NCI-H1930 (cell line): ENCODE measurements at places on chromosomes 1 and 21.
A peak's percentile ranks its signal among the peaks of the same experiment; 100 is the strongest.

DNA sequence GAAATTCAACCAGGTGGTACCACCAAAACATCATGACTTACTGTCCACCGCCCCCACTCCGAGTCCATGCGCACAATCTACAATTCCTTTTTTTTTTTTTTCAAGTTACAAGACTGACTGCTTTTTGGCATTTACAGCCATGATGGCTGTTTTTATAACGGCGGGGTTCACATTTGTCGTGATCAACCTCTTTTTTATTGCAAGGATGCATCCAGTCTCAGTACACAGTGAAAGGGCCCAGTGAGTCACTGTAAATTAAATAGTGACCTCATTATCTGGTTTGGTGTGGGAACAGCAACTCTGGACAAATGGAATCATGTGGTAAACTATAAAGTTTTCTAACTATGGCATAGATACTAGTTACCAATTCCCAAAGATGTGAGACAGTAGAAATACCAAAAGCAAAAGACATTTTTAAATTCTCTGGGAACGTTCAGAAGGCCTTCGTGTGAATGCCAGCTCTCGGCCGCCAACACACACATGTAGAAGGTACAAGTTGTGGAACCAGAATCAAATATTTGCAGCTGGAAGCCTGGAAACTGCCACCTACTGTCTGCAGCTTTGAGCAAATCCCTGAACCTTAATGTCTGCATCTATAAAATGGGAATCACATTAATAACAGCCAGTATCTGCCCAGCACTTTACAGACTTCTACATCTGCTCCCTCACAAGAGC, 4.9 kb downstream of the GLIS1 start:
- DNase-seq, result no peak

DNA sequence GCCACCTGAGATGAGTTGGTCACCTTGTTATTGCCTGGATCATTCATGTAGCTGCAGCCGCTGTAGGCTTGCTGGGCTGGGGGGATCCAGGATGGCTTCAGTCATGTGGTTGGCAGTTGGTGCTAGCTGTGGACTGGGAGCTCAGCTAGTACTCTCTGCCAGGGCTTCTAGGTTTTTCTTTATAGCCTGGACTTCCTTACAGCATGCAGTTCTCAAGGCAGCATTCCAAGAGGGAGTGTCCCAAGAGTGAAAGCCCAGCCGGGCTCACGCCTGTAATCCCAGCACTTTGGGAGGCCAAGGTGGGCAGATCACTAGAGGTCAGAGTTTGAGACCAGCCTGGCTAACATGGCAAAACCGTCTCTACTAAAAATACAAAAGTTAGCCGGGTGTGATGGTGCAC, 23.7 kb upstream of the ACTL8 start:
- DNase-seq, result no peak

- no peak for DNase-seq
Observed at GRCh38 chr1:69733061-69733460, 165.3 kb downstream of the LRRC7 start.

DNA sequence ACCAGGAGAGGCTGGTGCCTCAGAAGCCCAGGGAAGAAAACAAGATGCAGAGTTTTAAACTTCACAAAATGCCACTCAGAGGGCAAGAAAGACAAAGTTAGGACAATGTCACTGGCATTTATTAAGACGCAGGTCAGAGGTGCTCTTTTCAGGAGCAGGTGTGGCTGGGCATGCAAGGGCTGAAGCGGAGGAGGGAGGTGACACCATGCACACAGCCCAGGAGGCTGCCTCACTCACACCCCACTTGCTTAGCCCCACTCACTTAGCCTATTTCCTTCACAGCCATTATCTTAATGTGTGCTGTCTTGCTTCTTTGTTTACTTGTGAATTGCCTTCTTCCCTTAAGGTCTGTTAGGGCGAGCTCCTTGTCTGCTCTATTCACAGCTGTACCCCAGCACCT, 17.2 kb downstream of the HIVEP3 start:
- no peak for DNase-seq

GRCh38 chr1:65769636-65770035, 23.1 kb upstream of the PDE4B start:
- no peak for DNase-seq

DNA sequence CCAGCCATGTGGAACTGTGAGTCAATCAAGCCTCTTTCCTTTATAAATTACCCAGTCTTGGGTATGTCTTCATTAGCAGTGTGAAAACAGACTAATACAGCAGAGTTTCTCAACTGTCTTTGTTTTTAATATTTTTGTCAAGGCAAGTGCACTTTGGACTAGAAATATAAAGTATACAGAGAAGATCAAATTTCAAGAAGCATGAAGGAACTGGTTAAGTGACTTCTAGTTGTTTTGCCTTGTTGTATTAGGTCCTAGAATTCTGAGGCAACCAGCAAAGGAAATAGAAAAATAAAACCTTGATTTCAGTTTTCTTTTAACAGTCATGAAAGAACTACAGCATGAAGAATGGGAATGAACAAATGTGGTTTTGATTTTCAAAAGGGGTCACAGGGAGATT, 131.1 kb upstream of the PTGFR start:
- no peak for DNase-seq

DNA sequence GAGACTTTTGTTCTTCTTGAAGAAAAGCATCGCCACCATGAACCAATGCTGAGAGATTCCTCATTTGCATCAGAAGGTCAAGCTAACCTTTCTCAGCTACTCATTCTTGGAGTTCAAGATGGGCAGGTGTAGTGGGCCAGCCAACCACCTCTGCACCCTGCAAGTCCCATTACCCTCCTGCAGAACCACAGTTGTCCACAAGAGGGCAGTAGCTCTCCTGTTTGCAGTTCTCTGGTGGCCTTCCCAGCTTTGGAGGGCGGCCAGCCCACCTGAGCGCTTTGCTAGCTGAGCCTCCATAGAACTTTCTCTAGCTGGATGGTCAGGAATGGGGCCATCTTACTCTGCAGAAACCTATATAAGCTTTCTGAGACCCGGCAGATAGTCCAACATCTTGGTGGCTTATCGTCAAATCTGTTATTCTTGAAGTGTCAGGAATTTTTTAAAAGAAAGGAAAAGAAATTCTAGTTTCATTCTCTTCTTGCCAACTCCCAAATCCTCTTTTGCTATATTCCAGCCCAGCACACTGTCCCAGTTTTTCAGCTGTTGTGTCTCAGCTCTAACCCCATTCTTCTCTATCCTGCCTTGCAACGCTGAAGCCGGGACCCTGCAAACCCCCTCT, 11.0 kb upstream of the LMX1A start:
- DNase-seq, result peak; percentile 11

- DNase-seq, result no peak
Observed at GRCh38 chr1:7453038-7453437, 318.1 kb upstream of the VAMP3 start.

DNA sequence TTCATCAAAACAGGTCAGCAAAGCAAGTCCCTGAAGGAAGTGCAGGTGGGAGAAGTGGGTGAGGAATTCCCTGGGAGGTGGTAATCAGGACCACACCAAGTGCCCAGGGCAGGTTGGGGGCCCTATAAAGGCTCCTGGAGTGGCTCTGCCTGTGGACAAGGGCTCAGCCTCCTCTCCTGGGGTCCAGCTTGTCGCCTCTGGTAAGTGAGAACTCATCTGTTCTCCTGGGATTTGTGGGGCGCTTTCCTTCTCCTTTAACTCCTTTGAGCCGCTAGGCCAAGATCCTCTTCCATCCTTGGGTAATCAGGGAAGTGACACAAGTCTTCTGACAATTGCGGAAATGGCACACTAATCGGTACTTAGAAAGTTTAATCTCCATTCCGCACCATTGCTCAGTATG, at the start of gene SPRR4:
Gene SPRR4 (plus strand): TSS at position 154 of the 400 bp plus-strand sequence. CDS start 1,243 bp downstream, outside the sequence.
- DNase-seq, result no peak

DNA sequence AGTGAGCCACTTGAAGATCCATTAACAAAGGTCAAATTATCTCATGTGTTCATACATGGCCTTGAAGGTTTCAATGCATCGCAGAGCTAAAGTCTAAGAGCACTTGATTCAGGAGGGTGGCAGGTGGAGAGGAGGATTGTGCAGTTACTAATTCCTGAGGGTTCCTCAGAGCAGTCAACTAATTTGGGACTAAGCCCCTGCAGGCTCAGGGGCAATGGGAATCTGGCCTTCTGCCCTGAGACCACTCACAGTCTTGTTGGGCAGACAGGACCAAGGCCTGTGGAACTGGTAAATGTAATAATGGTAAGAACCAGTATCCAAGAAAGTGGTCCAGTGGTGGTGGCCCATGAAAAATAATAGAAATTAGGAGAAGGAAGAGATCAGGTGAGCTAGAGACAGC, 127.4 kb upstream of the HMGB4 start:
- DNase-seq, result no peak

DNA sequence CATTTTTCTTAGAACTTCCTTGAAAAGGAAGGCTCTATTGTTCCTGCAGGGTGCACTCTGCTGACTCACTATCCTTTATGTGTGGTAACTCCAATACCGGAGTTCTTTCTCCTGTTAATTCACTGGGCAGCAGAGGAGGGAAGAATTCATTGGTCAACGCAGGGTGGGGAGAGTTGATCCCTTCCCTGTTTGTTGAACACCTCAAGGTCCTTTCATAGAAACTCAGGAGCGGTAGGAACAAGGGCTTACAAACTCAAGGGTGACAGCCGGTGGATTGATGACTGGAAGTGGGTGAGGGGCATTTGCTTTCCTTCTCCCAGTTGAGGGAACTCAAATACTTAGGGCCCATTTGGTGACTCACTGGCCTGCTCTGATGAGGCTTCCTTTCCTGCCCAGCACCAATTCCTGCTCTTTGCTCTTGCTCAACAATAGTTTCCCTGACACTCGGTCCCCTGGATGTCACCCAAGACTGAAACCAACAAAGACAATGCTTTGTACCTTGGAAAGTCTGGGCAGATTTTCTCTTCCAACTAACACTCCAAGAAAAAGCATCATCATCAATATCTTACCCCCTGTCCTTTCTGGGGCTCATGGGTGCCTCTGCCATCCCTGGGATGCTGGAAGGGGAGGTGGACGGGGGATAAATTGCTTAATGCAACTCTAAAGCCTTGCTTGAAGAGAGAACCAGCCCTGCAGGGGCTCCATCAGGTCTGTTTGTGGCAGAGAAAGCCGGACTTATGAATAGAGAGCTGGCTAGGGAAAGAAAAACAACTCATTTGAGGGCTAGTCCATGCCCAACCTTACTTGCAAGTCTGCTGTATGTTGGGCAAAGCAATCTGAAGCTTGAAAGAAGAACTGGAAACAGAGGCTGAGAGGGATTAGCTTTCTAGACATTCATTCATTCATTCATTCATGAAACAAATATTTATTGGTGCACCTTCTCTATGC, 9.3 kb downstream of the SLC26A9 start:
- no peak for DNase-seq

GRCh38 chr21:33286076-33286475, 19.9 kb downstream of the IL10RB start:
- DNase-seq, result no peak

- DNase-seq, result no peak
Observed at GRCh38 chr1:170096806-170097340, 22.4 kb upstream of the KIFAP3 start.

GRCh38 chr1:25922056-25922970, 16.1 kb upstream of the STMN1 start:
- DNase-seq, result peak; percentile 69

GRCh38 chr1:198254948-198255347, 98.2 kb downstream of the NEK7 start:
- no peak for DNase-seq

DNA sequence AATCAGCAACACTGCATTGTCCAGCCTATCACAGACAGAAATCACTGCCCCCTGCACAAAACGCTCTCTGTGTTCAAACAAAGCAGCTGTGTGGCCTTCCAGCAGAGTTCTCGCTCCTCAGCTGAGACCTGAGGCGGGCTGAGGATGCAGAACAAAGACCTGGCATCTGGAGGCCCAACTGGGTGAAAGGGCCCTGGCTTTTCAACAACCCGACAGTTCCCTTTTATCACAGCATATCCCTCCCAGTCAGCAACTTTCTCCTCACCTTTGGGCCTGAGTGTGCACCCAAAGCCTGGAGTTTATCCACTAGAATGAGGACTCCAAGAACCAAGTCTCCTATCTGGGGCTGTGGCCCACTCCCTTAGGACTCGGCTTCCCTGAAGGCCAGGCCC, 42.6 kb upstream of the A3GALT2 start:
- DNase-seq, result no peak

- DNase-seq, result no peak
Observed at GRCh38 chr1:101120868-101121267, 95.3 kb upstream of the DPH5 start.

GRCh38 chr1:67759692-67760029, 73.6 kb downstream of the GNG12 start:
- DNase-seq, result no peak

GRCh38 chr1:245807306-245807705, 652.5 kb downstream of the KIF26B start:
- no peak for DNase-seq

GRCh38 chr1:184257873-184258272, 129.0 kb upstream of the C1orf21 start:
- DNase-seq, result no peak
